ENCODE measurements at places on chromosomes 6 and 20.

DNA sequence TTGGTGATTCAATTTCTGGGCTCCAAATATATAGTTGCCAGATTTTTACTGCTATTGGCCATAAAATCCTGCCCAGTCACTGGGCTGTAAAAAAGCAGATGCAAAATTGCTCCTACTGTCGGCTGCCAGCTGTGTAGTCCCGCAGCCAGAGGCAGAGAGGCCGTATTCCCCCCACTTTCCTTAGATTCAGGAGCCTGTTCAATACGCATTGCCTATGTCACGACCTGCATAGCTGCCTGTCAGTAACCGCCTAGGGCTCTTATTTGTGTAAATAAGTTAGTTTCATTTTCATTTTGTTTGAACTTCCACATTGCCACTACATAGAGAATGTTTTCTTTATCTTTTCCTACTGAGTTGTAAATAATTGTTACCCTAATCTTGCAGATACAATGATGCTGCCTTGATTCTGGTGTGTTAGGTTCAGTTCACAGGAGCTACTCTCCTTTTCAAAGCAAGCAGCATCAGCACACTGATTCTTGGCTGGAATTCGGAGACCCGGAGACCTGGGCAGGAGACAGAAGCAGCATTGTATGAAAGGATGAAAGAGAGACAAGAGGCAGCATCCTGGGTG is 46.0 kb upstream of the UST start:
- DNase-seq = no peak

DNA sequence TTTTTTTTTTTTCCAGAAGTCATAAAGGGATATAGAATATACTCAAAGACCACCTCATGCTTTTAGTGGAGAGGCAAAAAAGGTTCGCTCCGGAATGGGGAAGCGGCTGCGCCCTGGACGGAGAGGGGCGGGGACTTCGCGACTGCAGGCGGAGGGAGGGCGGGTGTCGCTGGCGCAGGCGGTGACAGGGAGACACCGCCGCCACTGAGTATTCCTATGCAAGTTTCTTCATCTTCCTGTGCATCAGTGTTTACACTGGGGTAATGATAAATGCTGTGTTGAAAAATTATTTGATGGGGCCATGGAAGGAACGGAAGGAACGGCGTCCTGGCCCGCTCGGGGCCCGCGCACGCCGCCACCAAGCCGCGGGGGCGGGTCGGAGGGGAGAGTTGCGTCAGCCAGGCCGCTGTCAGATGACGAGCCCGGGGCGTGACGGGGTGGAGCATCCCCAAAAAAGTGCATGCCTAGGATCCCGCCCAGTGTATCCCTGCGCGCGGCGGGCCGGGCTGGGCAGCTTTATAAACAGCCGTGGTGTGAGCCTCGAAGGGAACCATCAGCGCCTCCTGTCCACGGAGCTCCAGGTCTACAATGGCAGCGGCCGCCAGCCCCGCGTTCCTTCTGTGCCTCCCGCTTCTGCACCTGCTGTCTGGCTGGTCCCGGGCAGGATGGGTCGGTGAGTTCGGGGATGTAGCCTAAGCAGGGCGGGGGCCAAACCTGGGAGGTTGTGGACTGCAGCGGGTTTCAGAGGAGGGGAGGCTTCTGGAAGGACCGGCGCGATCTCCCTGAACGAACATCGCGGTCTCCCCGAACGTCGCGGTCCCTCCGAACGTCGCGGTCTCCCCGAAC is at the start of gene ULBP1:
Gene ULBP1 (plus strand): TSS at position 482 of the 846 bp plus-strand sequence. CDS start 107 bp downstream, at position 589.
- DNase-seq = peak; percentile 59

DNA sequence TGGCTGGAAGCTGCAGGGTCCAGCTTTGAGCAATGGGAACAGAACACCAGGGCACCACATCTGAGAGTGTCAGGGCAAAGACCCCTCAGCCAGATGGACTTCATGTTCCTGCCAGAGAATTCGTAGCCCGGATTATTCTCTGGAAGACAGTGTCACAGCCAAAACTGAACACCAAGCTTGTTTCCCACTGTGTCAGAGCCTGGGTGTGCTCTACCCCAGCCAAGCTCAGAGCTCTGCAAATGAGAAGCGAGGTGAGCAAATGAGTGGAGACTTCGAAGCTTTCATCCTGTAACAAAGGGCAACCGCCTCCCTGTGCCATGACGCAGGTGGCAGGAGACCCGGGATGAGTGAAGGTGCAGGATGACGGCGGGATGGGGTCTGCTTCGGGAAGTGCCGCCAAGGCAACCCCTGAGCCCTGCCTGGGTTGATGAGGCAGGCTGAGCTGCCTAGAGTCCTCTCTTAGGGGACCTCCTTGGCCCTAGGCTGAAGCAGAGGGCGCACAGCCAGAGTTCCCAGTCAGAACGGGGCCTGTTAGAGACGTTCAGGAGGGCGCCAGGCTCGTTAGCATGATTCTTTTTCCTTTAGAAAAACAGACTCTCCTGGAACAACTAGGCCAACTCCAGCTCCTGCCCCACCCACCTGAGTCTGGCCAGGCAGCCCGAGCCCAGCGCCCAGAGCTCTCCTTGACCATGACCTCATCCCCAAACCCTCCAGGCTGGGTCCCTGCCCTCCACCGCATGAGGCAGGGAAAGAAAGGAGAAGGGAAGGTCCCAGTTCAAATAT is 187.7 kb downstream of the SOD2 start:
- no peak for DNase-seq

DNA sequence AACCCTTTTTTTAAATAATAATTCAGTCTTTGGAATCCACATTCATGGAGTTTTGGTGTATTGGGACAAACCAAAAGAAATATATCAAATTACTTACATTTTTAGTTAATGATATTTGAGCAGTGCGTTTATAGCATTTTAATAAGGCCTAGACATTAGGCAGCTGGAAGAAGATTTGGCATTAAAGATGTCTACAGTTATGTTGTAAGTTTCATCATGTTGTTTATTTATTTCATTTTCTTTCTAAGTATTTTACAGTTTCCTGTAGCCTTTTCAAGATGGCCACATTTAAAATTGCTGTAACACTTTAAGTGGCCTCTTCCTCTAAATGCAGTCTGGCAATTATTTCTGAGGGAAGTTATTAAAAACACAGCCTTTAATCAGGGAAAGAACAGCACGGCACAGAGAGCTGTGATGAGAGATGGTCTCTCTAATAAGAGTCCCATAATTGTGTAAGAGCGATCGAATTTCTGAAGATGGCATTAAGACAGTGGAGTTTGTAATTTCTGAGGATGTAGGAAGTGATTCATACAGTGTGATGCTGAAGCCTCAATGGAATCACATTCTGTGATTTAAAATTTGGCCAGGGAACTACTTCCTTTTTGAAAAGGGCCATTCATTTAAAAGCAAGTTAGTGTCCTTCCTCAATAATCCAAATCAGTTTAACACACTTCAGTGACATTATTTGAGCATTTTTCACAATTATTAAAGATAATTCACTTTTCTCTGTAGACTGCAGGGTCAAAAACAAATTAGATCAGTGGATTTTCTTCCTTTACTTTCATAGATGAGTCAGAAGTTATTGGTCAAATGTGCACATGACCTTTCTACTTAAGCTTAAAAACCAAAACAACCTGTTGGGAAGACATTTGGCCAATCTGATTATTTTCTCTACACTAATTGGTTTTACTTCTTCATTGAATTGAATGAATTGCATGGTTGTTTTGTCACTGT is 52.4 kb upstream of the EDN3 start:
- DNase-seq = no peak

DNA sequence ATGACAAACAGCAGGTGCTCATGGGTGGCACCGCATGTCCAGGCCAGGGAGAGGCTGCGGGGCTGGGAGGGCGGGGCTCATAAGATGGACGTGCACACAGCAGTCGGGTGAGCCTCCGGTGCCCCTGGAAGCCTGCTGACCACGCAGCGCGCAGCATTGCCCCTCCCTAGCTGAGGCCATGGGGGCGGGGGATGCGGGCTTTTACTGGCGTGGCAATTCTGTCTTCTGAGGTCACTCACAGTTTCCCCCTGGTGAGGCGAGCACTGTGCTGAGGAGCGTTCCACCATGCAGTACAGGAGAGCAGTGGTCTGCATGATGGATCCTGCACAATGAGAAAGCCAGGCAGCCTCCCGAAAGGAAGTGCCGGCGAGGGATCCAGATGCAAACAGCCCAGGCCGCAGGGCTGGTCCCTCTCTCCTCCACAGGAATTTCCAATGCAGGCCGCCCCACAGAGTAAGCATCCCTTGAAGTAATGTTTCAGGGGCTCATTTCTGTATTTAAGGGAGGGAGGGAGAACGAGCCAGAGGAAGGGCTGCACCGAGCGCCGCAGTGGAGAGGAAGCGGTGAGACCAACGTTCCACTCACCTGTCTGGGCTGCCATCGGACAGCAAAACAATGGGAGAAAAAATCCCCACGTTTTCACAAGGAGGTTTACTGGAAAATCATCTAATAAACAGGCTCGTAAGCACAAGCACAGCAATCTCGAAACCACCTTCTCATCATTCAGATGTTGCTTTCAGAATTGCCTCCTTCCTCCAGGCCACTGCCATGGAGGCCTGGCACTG is 56.0 kb downstream of the IRF4 start:
- DNase-seq = no peak

DNA sequence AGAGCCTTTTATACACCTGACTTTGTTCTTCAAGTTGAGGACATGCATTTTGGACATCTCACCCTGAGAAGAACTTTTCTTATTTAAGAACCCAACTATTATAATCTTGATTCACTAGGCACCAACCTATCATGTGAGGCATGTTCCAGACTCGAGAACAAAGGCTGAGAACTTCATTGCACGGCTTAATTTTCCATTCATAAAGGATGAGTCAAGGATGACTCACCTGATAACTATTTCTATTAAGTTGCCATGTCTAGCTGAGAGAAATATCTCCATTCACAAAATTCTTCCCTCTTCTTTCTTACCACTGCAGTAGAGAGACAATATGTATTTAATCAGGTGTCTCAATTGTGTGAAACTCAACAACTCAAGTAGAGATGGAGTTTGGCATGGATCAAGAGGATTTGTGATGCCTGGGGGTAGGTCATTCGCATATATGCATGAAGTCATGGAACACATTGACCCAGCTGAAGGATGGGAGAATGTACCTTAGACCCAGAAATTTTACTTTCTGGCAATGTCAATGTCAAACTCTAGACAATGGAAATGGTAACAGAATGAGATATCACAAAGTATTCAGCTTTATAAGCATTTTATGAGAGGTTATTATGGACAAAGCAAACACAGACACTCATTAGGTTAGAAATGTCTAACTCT is 208.7 kb upstream of the PRND start:
- DNase-seq = no peak

DNA sequence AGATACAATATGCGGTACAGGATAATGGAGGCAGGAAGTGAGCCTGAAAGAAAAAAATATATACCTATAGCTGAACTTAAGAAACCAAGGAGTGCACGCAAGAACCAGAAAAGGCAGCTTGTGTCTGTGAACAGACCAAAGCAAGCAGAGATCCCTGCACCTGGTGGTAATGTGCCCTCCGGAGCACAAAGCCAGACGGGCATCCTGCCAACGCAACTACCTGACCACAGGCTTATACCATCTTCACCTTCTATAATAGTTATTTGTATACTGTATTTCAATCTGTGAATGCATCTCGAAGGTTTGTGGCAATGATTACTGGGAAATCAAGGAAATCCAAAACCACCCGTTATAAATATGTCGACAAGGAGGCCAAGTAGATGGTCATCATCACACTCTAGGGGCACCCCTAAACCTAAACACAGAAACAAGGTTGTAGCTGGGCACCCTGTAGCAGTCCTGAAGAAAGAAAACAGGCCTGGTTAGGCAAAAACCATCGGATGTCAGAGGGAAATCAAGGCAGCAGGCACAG is 801 bp downstream of the FBXL4 start:
- DNase-seq = peak; percentile 53

GRCh38 chr6:87481931-87482330 is 9.2 kb downstream of the SLC35A1 start:
- no peak for DNase-seq

- no peak for DNase-seq
Observed at GRCh38 chr6:163706500-163707087, 292.1 kb downstream of the QKI start.

- no peak for DNase-seq
Observed at GRCh38 chr6:140572129-140572528, 1197.7 kb upstream of the CITED2 start.

- no peak for DNase-seq
Observed at GRCh38 chr6:15550546-15551123, 112.2 kb downstream of the DTNBP1 start.

DNA sequence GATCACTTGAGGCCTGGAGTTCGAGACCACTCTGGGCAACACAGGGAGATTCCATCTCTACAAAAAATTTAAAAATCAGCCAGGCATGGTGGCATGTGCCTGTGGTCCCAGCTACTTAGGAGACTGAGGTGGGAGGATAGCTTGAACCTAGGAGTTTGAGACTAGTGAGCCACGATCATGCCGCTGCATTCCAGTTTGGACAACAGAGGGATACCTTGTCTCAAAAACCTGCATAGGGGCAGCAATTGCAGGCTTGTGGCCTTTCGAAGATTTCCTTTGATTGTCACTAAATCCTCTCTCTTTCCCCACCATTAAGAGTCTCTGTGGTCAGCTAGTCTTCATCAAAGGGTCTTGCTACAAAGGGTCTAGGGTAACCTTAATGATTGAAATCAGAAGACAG is 60.3 kb downstream of the UTRN start:
- no peak for DNase-seq

- DNase-seq = no peak
Observed at GRCh38 chr6:85610182-85610895, 16.7 kb upstream of the SNX14 start.

GRCh38 chr6:170368544-170368943 is 62.0 kb downstream of the FAM120B start:
- DNase-seq = no peak

DNA sequence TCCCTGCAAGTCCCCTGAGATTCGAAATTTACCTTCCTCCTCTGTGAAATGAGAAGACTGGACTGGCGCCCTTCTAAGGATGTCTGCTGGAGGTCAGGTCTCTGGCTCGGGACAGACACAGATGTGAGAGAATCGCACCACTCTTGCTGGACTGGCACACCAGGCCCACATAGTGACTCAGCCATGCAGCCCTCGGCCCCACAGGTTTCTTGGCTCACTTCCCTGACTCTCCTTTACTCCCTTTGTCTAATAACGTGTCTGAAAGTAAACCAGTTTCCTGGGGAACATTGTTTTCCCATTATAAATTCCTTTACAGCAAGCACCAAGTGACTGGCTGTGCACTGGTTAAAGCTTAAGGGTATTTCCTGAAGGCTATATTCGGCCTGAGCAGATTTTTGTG is 106.7 kb upstream of the PLEKHG1 start:
- no peak for DNase-seq

GRCh38 chr20:47610945-47611250 is 109.2 kb downstream of the NCOA3 start:
- DNase-seq = no peak

DNA sequence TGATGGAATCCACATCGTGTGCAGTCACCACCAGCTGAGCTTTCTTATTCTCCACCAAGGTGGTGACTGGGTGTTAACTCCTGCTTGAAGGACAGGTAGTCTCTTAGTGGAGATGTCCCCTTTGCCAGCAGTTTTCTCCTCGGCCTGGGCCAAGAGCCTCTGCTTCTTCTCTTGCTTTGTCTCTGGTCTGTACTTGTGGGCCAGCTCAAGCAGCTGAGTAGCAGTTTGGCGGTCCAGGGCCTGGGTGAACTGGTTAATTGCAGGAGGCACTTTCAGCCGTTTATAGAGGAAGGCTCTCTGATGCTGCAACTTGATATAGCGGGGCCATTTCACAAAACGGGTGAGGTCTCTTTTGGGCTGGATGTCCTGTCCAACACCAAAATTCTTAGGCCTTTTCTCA is 76.0 kb upstream of the NNAT start:
- no peak for DNase-seq

Measured in posterior cingulate gyrus (tissue), 11 donors.